ENCODE measurements at places on chromosomes 16 and 17. TPM values are rescaled to one million over a fixed set of nuclear protein-coding genes. Genes with fewer than 3 reads are reported as not detected.

DNA sequence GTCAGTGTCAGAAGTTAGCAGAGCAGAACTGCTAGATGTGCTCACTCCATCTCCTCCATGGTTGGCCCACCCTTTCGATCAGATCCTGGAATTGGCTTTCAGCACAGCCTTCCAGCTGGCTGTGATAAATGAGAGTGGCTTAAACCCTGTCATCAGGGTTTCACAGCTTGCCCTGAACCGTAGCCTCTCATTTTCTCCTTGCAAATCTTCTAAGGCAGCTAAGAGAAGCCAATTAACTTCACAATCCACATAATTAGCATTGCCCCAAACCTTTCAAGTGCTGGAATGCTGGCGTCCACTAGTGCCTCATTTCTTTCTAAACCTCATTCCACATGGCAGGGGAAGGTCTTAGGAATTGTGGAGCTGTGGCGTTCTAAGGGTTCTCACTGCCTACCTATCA lies 21.7 kb downstream of the MILR1 start:
- no peaks in the 10 kb centered on the region for H3K4me1 ChIP-seq
- no peak for DNase-seq
- H3K4me3 ChIP-seq, result no peak overlapping the region

DNA sequence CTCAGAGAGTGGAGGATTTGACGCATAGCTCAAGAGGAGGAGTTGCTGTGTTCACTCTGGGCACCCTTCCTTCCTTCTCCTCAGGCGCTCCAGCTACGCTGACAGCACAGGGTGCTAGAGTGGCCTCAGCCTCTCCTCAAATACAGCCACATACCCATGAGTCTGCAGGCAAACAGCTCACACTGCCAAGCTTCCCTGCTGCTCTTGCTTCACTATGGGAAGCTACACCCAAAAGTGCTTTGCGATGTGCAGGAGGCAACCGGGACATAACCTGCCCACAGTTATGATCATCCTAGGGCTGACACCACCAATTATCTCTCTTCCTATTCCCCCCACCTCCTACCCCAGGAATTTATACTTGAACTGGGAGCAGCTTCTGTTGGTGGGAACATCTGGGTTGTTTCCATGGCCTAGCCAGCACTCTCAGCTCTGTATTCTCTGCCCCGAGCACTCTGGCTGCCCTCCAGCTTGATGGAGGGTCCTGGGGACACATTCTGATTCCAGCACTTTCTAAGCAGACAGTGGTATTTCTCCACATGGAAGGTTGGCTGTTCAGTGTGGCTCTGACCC lies 40.3 kb upstream of the SREBF1 start:
- no peak for DNase-seq
- H3K4me3 ChIP-seq, result no peak overlapping the region
- H3K27ac ChIP-seq, result no peak overlapping the region
- no peaks in the 10 kb centered on the region for H3K27me3 ChIP-seq
- H3K36me3 ChIP-seq, result no peaks in the 10 kb centered on the region
- H3K4me1 ChIP-seq, result no peaks in the 10 kb centered on the region

The ZNF785 gene
- total RNA-seq, result 15.6 TPM

The ZNF423 gene
- not detected for total RNA-seq

DNA sequence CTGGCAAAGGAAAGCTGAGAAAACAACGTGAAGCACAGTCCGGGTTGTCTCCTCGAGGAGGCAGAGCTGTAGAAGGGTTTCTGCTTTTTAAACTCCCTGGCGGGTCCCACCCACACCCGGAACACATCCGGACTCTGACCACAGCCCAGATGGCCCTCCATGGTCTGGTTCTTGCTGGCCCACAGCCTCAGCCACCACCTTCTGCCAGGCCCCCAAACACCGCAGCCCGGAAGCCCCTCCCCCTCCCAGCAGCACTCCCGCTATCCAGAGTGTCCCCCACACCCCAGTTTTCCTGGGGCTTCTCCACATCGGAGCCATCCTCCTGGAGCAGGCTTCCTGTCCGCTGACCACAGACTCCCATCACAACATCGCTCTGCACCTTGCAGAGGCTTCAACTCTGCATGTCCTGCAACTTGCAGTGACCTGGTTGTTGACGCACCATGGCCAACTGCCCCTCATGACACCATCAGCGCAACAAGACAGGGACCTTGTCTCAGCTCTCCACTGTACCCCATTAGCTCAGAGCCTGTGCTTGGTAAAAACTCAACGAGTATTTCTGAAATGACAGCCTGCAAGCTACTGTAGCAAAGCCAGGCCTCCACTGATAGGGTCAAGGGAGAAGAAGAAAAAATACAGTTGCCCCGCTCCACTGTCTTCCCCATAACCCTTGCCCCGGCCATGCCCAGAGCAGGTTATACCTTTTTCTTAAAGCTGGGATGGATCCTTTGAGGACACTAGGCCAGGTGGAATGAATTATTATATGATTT lies 129.8 kb downstream of the C16orf78 start:
- no peak overlapping the region for H3K27ac ChIP-seq
- H3K27me3 ChIP-seq, result no peaks in the 10 kb centered on the region
- H3K4me3 ChIP-seq, result no peak overlapping the region
- H3K36me3 ChIP-seq, result no peaks in the 10 kb centered on the region
- no peak for DNase-seq

The HOXB5 gene
- not detected for total RNA-seq

GRCh38 chr16:22402191-22402590 lies 27.8 kb upstream of the CDR2 start:
- H3K27me3 ChIP-seq, result no peaks in the 10 kb centered on the region
- no peak for DNase-seq
- no peaks in the 10 kb centered on the region for H3K36me3 ChIP-seq
- H3K4me3 ChIP-seq, result no peak overlapping the region
